Amniotic stem cell (primary cell): ENCODE measurements at places on chromosomes 6 and 20.

DNA sequence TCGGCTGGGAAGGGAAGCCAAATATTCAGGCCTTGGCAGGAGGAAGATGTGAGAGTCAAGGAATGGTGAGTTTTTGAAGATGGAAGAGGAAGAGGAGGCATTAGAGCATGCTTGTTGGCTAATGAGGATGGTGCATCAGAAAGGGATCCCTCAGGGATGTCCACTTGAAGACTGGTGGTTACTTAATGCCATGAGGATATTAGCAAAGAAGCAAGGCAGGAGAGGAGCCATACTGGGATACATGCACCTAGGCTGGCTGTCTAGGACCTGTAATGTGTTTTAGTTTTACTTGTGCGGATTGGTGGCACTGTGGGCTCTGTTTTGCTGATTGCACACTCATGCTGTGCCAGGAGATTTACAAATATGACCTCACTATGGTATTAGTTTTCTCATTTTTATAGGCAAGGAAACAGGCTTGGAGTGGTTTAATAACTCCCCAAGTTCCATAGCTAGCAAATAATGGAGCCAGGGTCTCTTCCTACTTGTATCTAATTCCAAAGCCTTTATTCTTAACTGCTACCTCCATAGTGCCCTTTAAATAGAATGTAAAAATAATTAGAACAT is 37.8 kb downstream of the NCOA7 start:
- DNase-seq: no peak

GRCh38 chr20:37282556-37282955 is 6.9 kb upstream of the MANBAL start:
- peak; percentile 79 for DNase-seq

GRCh38 chr6:123655521-123656306 is 19.0 kb upstream of the TRDN start:
- DNase-seq: no peak

DNA sequence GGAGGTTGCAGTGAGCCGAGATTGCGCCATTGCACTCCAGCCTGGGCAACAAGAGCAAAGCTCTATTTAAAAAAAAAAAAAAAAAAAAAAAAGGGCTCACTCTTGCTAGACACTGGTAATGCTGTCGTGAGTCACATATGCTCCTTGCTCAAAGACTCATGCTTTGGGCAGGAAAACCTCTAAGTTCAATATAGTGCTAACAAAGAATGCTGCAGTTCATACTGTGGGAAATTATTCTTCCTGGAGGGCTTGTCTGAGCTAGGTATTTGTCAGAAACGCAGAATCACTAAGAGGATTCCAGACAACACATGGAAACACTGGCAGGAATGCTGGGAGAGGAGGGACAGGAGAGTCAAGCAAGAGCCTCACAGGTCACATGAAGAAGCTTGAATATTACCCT is 2.3 kb upstream of the LYRM2 start:
- DNase-seq: no peak

DNA sequence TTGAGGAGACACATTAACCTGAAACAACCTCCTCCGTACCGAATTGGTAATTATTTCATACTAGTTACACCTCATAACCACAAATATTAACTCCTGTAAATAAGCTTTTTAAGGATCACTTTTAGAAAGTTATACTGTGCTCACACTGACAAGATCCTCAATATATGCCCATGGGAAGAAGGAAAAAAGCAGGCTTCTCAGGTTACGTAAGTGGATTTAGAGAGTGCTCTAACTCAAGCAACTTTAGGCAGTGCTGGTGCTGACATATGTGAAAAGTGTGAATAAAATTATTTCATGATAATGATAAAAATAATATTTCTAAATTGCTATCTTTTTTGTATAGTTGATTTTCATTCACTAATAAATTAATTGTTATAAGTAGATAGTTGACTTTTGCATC is 76.1 kb downstream of the PRKN start:
- no peak for DNase-seq

DNA sequence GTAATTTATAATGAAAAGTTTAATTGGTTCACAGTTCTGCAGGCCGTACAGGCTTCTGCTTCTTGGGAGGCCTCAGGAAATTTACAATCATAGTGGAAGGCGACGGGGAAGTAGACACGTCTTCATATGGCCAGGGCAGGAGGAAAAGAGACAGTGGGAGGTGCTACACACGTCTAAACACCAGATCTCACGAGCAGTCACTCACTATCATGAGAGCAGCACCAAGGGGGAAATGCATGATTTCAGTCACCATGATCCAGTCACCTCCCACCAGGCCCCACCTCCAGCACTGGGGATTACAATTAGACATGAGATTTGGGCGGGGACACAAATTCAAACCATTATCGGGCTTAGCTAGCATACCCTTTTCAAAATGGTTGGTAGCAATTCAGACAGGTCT is 41.2 kb downstream of the EIF2S2 start:
- DNase-seq: no peak

- peak; percentile 38 for DNase-seq
Measured at GRCh38 chr6:144158133-144158532, 7.8 kb downstream of the STX11 start.
